Testis (tissue), 5 donors: ENCODE measurements at places on chromosomes 2 and 18. TPM values are rescaled to one million over a fixed set of nuclear protein-coding genes. Genes with fewer than 3 reads are reported as not detected.

Gene TEX44
- total RNA-seq: 84.4 TPM

Gene CD8B2
- total RNA-seq: not detected

Gene UPP2
- total RNA-seq: not detected

Gene ADGRF3
- 1.0 TPM for total RNA-seq

Gene ZNF385B
- 40.3 TPM for total RNA-seq

Gene TFCP2L1
- 5.1 TPM for total RNA-seq

Gene RPL31
- total RNA-seq: 404 TPM

Gene CCDC93
- 61.6 TPM for total RNA-seq

Gene CREG2
- 0.47 TPM for total RNA-seq

Gene SEPTIN10
- 151 TPM for total RNA-seq

Gene AQP12A
- not detected for total RNA-seq

Gene RMND5A
- 31.3 TPM for total RNA-seq

Gene TUBA3E
- 141 TPM for total RNA-seq

Gene RBMS1
- total RNA-seq: 30.0 TPM

DNA sequence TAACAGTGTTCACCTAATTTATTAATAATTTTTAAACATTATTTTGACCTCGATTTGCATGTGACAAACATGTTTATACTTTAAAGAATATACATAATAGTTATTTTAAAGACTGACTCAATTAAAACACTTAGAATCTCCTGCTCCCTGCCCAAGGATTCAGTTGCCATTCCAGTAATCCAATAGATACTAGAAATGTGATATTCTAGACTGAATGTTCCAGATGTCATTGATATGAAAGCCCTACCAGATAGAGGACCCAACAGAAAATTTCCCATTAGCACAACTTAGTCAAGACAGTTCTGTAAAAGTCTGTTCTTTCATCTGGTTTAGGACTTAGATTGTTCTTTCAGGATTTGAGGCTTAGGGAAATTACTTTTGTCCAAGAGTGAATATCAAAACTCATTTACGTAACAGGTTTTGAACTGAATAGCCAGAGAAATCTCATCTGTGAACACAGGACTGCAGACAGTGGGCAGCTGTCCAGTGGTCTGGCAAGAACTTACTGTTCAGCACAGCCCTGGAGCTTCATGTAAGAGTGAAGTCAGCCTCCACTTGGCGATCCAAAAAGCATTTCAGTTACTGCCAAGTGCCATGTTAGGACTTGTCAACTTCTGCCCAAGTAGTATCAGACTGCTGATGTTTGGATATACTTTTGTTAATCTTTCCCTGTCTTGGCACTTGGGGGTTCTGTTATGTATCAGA lies 77.5 kb downstream of the OSBPL6 start:
- no peaks in the 10 kb centered on the region for H3K4me1 ChIP-seq
- DNase-seq: peak; percentile 75
- no peak overlapping the region for H3K4me3 ChIP-seq
- no peaks in the 10 kb centered on the region for H3K36me3 ChIP-seq

- no peaks in the 10 kb centered on the region for H3K4me1 ChIP-seq
- DNase-seq: no peak
- no peaks in the 10 kb centered on the region for H3K27me3 ChIP-seq
- no peak overlapping the region for H3K27ac ChIP-seq
- no peak overlapping the region for H3K4me3 ChIP-seq
- no peaks in the 10 kb centered on the region for H3K36me3 ChIP-seq
These were observed 672.2 kb upstream of the ACVR2A start for GRCh38 chr2:147172493-147173188.

GRCh38 chr2:60234274-60234986 lies 319.0 kb downstream of the BCL11A start:
- H3K27me3 ChIP-seq: no peaks in the 10 kb centered on the region
- H3K4me1 ChIP-seq: no peaks in the 10 kb centered on the region
- H3K4me3 ChIP-seq: no peak overlapping the region
- H3K27ac ChIP-seq: no peak overlapping the region
- no peak for DNase-seq

GRCh38 chr2:118340103-118340502 lies 251.8 kb downstream of the INSIG2 start:
- no peaks in the 10 kb centered on the region for H3K4me1 ChIP-seq
- no peak for DNase-seq
- H3K27me3 ChIP-seq: no peaks in the 10 kb centered on the region

DNA sequence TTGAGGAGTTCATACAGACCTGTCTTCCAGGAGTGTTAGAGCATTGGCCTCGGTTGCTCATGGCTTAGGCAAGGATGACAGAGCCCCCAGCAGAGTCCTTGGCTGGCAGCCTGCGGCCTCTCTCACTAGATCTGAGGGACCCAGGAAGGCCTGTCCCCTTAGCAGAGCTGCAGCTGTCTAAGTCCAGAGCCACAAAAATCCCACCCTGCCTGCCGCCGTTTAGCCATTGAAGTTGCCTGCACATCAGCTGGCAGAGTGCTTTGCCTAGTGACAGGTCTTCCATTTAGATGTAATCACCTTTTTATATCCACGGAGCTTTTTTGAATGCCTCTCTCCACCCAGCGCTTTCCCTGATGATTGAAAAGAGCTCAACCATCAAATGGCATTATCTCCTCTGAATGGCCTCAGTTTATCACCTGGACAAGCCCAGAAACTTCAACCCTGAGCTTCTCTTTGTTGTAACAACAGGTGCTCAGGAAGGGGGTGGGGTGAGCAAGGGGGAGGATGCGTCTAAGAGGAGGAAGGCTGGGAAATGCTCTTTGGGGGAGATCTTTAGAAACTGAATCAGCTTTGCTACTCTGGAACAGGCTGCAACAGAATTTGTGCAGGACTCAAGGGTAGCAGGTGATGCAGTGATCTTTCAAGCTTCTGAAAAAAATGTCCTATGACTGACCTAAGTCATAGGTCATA lies 71.9 kb downstream of the TNP1 start:
- no peaks in the 10 kb centered on the region for H3K4me1 ChIP-seq
- H3K27ac ChIP-seq: no peak overlapping the region
- no peaks in the 10 kb centered on the region for H3K36me3 ChIP-seq
- no peak for DNase-seq
- no peaks in the 10 kb centered on the region for H3K27me3 ChIP-seq
- no peak overlapping the region for H3K4me3 ChIP-seq

DNA sequence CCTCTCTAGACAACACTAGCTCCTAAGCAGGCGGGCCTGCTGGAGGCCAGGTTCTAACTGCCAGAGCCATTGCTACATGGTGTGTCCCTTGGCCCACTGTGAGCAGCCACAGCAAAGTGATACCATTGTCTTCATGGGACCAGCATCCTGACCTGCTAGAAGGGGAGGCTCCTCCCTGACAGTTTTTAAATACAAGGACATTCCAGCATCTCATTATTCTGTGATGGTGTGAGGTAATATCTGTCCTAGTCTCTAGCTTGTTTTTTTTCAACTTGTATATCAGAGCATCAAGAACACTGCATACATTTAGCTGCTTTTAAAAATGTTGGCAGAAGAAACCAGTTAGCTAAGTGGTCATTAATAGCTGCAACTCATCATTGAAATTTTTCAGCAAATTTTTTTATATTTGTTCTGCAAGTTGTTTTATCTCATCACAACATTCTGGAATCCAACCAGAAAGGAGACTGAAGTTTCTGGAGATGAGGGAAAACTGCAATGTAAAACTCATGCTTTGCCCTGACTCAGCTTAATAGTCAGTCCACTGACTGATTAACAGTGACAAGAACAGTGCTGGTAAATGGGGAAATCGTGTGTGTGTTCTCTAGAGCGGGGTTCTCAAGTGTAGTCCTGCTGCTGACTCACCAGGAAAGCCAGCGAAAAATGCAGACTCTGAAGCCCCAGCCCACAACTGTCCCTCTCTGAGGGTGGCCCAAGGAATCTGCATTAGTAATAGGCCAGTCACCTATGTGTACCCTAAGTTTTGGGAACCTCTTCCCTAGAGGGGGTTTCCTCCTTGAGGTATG lies 17.8 kb downstream of the MAPRE3 start:
- no peak overlapping the region for H3K4me3 ChIP-seq
- no peak for DNase-seq
- H3K27me3 ChIP-seq: no peaks in the 10 kb centered on the region
- no peak overlapping the region for H3K27ac ChIP-seq
- no peaks in the 10 kb centered on the region for H3K4me1 ChIP-seq

- no peaks in the 10 kb centered on the region for H3K27me3 ChIP-seq
- peaks cover 4% of the 10 kb centered on the region for H3K4me1 ChIP-seq
- no peak overlapping the region for H3K27ac ChIP-seq
These were observed 6.2 kb downstream of the GGCX start for GRCh38 chr2:85554980-85555612.

GRCh38 chr18:74137920-74138538 lies 9.6 kb downstream of the FBXO15 start:
- no peaks in the 10 kb centered on the region for H3K4me1 ChIP-seq
- no peaks in the 10 kb centered on the region for H3K27me3 ChIP-seq
- no peak overlapping the region for H3K4me3 ChIP-seq
- no peak for DNase-seq

DNA sequence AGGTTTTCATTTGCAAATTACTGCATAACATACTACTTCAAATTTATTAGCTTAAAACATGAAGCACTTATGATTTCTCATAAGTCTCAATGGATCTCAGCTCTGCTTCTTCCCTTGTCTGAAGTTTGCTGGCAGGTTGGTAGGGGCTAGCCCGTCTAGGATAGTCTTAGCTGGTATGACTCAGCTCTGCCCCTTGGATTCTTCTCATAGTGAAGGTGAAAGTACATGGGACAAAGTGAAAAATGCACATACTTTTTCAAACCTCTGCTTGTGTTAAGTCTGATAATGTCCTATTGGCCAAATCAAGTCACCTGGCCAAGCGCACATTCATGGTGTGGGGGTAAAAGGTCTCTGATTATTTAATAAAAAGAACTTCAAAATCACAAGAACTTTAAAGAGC lies 184.8 kb upstream of the VWC2L start:
- no peaks in the 10 kb centered on the region for H3K36me3 ChIP-seq
- H3K27ac ChIP-seq: no peak overlapping the region
- no peak overlapping the region for H3K4me3 ChIP-seq
- H3K4me1 ChIP-seq: no peaks in the 10 kb centered on the region
- no peaks in the 10 kb centered on the region for H3K27me3 ChIP-seq
- DNase-seq: no peak

DNA sequence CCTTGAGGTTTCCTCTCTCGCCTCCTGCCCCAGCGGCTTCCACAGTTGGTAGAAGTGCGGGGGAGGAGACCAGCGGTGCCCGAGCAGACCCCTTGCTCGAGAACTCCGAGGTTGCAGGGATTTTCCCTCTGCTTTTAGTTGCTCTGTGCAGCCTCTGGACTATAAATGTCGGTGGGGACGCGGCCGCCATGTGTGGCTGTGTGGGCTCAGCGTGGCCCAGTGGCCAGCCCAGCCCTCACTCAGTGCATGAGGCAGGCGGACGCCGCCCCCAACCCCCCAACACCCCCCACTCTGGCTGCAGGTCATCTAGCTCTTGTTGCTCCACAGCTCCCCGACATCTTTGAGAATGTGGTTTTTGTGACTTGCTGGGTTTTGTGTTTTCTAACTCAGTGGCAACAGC lies 15.3 kb upstream of the D2HGDH start:
- H3K27ac ChIP-seq: no peak overlapping the region
- no peak for DNase-seq
- no peaks in the 10 kb centered on the region for H3K36me3 ChIP-seq
- no peaks in the 10 kb centered on the region for H3K27me3 ChIP-seq

DNA sequence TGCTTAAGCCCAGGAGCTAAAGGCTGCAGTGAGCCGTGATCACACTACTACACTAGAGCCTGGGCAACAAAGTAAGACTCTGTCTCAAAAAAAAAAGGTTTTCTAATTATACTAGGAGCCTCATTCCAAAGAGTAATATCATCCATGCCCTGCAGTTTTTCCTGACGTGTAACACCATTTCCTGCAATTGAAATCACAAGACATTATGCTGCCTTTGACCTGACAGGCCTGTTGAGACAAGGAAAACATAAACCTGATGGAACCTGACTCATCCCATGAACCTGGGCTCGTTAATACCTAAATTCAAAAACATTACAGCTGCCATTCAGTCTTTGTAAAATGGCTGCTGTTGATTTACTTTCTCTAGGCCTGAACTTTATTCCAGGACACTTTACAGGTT lies 58.7 kb upstream of the PEX13 start:
- H3K36me3 ChIP-seq: no peaks in the 10 kb centered on the region
- no peaks in the 10 kb centered on the region for H3K4me1 ChIP-seq
- no peaks in the 10 kb centered on the region for H3K27me3 ChIP-seq
- DNase-seq: no peak
- no peak overlapping the region for H3K27ac ChIP-seq

- no peaks in the 10 kb centered on the region for H3K36me3 ChIP-seq
- no peak for DNase-seq
- no peaks in the 10 kb centered on the region for H3K27me3 ChIP-seq
- H3K27ac ChIP-seq: no peak overlapping the region
- H3K4me3 ChIP-seq: no peak overlapping the region
These were observed 8.0 kb downstream of the SIX3 start for GRCh38 chr2:44949329-44950151.

- H3K4me3 ChIP-seq: no peak overlapping the region
- no peaks in the 10 kb centered on the region for H3K27me3 ChIP-seq
These were observed 82.9 kb downstream of the DYSF start for GRCh38 chr2:71536226-71536671.

DNA sequence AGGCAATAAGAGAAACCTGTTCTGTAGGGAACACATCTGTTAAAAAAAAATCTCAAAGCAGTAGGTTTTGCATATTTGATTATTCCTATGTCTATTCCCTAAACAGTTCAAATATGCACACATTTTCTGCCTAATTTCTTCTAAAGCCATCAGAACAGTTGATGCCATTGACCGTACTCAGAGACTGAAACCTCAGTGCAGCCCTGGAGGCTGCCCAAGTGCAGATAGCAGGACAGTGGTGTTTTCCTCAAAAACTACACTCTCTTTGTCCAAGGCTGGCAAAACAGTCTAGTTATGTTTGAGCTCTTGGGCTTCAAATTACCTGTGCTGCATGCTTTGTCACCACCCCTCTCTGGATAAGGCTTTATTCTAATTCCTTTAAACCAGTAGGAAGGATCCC lies 23.3 kb upstream of the NFE2L2 start:
- no peak overlapping the region for H3K27ac ChIP-seq
- no peaks in the 10 kb centered on the region for H3K27me3 ChIP-seq
- no peak for DNase-seq

DNA sequence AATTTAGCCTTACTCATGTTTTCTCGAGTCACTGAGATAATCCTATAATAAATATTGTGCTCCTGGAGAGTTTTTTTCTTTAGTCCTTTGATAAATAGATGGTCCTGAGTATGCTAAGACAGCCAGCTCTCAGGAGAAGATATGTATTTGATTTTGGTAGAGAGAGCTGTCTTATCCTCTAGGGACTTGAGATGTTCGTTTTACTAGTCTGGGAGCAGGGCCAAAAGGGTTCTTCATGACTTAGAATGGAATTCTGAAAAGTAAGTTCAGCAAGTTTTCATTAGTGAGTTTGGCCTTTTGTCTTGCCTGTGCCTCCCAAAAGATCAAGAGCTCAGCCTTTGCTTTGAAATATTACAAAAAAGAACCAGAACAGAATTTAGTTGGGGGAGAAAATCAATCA lies 246.7 kb downstream of the BABAM2 start:
- H3K27me3 ChIP-seq: no peaks in the 10 kb centered on the region
- no peaks in the 10 kb centered on the region for H3K4me1 ChIP-seq
- no peaks in the 10 kb centered on the region for H3K36me3 ChIP-seq
- no peak overlapping the region for H3K4me3 ChIP-seq
- DNase-seq: peak; percentile 74
- H3K27ac ChIP-seq: no peak overlapping the region

- no peak for DNase-seq
- H3K27ac ChIP-seq: no peak overlapping the region
- H3K36me3 ChIP-seq: no peaks in the 10 kb centered on the region
- H3K4me1 ChIP-seq: no peaks in the 10 kb centered on the region
These were observed 72.5 kb downstream of the RMDN2 start for GRCh38 chr2:37997629-37998028.

- peaks cover 13% of the 10 kb centered on the region for H3K4me1 ChIP-seq
- peak; percentile 68 for DNase-seq
- no peak overlapping the region for H3K27ac ChIP-seq
- no peaks in the 10 kb centered on the region for H3K36me3 ChIP-seq
- H3K27me3 ChIP-seq: no peaks in the 10 kb centered on the region
These were observed 15.9 kb upstream of the TMEM214 start for GRCh38 chr2:27016801-27017325.
